ENCODE measurements at places on chromosomes 6 and 20.

- DNase-seq = peak; percentile 53
Measured at GRCh38 chr6:16698997-16699868, 62.0 kb downstream of the ATXN1 start.

DNA sequence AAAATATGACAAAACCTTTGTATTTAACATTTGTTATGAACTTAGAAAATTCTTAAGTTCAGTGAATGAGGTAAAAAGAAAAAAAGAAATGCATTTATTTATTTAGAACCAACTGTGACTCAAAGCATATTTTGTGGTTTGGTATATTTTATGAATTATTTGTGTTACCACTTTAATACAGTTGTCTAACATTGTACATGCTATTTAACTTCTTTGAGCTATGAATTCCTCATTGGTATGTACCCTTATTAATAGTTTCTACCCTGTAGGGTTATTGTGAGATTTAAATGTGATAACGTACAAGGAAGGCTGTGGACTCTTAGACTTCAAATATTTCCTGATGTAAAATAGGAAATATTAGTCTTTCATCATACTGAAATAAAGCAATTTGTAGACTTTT lies 162.6 kb downstream of the MMUT start:
- DNase-seq = no peak

- no peak for DNase-seq
Measured at GRCh38 chr6:3392930-3393835, 63.7 kb downstream of the SLC22A23 start.

- DNase-seq = no peak
Measured at GRCh38 chr6:145529582-145529981, 205.7 kb downstream of the EPM2A start.

GRCh38 chr6:170073846-170074245 lies 217.0 kb downstream of the DLL1 start:
- no peak for DNase-seq

DNA sequence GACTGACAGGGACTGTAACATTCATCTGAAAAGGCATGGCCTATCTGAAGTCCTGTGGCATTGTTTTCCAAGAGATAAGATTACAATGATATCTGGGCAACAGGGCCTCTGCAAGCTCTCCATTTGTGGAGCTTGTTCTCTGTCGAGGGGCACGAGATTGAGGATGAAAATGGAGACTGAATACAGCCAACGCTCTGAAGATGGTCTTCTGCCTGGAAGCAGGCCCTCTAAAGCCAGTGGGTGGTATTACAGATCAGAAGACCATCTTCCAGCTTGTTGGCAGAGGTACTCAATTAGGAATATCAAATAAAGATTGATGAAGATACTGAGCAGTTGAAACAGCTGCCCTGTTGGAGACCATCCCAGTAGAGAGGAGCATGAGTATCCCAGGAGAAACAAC lies 288.2 kb downstream of the CENPW start:
- no peak for DNase-seq

DNA sequence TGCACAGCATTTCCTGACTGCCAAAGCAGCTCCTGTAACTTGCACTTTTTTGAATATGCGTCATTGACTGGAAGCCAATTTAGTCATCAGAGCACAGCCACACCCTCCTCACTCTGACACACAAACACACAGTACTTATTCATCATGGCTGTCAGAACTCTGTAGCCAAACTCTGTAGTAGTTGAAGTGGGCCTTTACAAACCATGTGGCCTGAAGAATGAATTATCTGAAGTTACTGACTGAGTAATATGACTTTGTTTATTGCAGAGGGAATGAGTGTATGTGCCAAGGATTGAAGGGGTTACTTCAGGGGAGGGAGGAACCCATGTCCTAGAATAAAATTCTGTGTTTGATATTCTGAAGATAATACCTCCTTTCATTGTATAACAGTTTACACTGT lies 102.7 kb downstream of the FIG4 start:
- peak; percentile 37 for DNase-seq

DNA sequence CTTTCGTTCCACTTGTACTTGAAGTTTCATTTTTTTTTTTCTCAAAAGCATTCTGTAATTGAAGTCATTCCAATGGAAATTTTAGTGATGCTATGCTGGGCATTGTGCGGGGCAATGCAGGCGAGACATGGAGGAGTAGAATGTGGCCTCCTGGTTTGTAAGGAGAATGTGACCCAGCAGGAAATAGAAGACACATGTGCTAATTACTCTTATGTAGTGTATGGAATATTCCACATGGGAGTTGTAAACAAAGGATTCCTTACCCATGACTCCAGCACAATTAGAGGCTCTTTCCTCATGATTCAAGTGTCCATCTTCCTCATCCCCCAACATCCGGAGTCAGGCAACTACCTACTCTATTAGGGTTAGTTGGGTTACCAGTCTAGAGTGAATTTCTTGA lies 14.9 kb upstream of the RFPL4B start:
- DNase-seq = no peak

DNA sequence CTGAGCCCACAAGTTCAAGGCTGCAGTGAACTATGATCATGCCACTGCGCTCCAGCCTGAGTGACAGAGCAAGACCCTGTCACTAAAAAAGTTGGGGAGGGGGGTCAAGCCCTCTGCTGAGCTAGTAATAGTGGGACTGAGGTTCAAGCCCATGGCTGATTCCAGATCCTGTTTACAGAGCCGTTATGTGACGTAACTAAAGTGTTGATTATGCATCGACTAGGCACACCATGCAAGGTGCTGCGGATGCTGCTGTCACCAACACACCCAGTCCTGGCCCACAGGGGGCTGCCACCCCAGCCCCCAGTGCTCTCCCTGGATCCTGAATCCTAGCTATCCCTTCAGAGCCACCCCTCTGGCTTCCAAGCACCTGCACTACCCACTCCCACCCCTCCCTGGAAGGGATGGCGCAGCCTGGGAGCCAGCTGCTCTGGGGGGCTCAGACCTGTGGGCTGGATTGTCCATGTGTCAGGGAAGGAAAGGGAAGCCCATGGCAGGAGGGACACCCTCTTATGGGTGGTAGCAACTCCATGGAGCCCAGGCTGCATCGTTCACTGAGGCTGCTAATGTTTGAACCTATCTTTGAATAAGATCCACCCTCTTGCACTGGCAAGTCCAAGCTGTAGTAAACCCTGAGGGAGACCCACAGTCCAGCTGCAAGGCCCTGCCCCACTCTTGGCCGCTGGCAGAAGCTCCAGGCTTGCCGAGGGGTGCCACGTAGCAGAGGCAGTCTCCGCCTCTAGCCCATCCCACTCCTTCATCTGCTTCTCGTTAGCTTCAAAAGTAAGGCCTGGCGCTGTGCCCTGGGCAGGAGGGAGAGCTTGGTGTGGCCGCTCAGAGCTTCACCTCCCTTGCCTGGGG lies 95.0 kb downstream of the SNX5 start:
- no peak for DNase-seq

GRCh38 chr6:1702580-1703051 lies 92.9 kb downstream of the FOXC1 start:
- no peak for DNase-seq

- no peak for DNase-seq
Measured at GRCh38 chr6:145669627-145670034, 65.7 kb downstream of the EPM2A start.

DNA sequence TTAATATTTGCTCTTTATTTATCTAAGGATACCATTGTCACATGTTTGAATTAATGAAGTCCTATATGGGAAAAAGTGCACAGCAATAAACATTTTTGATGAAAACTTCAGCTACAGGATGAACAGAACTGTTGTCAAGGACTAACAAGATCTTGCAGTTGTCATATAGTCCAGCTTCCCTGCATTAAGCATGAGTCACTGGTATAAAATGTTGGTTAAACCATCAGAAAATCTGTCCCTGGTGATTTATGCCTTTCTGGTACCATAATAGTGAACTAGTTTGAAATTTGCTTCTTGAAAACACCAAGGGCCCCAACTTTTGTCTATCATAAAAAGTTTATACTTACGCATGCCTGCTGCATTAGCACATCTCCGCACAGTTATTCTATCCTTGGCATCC lies 60.4 kb upstream of the RSPO3 start:
- DNase-seq = no peak

DNA sequence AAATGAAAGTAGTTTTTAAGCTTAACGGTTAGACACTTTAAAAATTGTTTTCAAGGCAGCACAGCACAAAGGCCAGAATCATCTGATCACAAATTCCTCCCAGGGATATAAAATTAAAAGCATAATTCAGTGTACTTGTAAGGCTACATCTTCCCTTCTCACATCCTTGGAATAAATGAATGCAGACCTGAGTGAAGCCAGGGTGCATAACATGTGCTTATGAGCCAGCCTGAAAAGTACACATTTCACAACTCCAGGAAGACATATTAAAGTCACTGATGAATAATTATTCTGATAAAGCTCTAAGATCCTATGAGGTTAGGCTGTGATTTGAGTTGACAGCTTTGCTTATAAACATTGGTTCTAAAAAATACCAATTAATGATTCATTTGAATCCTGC lies 163.6 kb downstream of the BTBD9 start:
- DNase-seq = no peak

DNA sequence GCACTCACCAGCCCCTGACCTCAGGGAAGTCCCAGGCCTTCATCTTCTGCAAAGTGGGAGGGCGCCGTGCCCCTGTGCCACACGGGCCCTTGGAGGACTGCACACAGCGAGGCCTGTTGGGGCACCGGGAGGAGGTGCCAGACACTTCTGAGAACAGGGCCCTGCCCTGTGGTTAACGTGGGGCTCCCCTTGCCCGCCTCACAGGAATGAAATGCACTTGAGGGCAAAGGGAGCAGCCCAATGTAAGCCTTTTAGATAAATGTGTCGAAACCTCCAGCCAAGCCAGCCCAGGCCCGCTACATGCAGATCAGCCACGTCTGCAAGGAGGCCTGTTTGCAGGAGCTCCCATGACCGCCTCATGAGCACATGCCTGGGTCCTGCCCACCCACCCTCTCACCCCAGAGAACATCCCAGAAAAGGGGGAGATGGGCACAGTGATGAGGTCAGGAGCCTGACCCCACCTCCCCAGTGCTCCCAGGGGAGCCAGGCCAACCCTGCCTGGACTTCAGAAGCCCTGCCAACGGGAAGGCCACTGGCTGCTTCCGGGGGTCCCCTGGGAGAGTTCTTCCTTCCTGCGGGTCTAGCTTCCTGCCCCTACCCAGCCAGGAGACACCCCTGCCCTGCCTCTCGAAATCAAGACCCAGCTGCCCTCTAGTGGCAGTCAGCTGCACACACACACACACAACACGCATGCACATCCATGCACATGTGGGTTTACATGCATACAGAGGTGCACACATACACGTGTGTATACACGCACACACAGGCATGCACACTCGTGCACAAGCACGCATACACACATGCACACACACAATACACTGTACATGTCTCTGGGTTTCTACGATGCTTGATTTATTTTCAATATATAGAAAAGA lies 178.7 kb downstream of the TAF4 start:
- DNase-seq = peak; percentile 46

DNA sequence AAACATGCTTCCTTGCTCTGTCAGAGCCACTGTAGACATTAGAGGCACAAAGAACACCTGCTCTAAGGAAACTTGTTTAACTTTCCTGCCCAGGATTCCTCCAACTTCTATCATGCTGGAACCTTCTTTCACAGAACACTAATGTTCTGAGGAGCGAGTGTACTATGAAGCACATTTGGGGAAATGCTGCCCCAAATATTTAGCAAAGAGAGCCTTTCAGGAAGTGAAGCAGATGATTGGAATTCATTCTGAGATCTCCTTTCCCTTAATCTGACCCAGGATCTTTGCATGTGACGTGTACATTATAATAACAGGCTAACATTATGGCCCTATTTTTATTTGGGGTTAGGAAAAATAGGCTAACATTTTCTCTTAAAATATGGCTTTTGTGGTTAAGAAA lies 21.0 kb upstream of the FYN start:
- no peak for DNase-seq

- no peak for DNase-seq
Measured at GRCh38 chr20:444117-444516, 18.2 kb downstream of the TBC1D20 start.

DNA sequence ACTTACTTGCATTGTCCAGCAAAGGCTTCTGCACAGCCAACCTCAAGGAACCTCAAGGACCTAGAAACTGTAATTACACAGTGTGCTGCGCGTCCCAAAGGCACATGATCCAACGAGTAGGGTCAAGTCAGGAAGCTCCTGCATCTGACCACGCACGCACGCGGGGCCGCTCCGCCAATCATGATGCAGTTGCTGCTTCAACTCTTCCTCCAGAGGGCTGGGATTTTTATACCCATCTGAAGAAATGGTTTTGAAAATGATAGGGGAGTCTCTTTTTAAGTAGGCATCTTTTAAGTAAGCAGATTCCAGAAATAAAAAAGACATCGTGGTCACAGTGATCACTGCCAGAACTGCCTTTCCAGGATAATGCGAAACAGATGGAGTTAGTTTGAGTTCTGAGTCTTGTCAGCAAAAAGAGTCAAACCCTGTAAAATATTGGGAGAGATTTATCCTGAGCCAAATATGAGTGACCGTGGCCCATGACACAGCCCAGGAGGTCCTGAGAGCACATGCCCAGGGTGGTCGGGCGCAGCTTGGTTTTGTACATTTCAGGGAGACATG lies 34.0 kb downstream of the KIF25 start:
- no peak for DNase-seq

GRCh38 chr6:10550764-10551163 lies 29.6 kb downstream of the GCNT2 start:
- DNase-seq = no peak

GRCh38 chr6:128492386-128492785 lies 28.0 kb downstream of the PTPRK start:
- no peak for DNase-seq

DNA sequence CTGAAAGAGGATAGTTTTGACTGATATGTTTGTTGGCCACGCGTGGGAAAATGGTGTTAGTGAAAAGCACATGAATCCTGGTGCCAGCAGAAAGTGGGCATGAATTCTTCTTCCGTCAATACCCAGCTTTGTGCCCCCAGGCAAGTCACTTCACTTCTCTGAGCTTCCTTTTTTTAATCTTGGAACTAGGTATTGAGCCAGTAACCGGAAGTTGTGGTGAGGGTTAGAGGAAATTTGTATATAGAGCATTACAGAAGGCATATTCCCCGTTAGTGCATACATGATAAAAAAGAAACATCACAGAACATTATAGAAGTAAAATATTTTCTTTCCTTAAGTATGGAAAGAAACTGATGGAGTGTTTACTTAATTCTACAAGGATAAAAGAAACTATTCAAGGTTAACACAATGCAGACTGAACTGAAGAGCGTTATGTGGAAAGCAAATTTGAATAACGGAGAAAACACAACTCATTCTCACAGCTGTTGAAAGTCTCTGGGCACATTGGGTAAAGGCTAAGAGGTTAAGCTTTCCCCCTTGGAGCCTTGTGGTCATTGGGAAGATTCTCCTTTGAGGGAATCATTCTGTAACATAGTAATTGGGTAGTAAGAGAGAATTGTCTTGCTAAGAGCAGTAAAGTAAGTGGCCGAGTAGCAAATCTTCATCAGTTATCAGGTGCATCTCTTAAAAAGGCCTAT lies 223.1 kb downstream of the BCAS1 start:
- no peak for DNase-seq
